Peyer's patch (tissue), 4 donors: ENCODE measurements at places on chromosomes 7 and 10. TPM values are rescaled to one million over a fixed set of nuclear protein-coding genes. Genes with fewer than 3 reads are reported as not detected.

UCMA gene
- not detected for total RNA-seq

SSC4D gene
- not detected for total RNA-seq

CALML5 gene
- not detected for total RNA-seq

UPK3BL1 gene
- 52.0 TPM for total RNA-seq

NOLC1 gene
- total RNA-seq, result 24.3 TPM

VGF gene
- not detected for total RNA-seq

SBDS gene
- 111 TPM for total RNA-seq

NOS3 gene
- total RNA-seq, result 1.2 TPM

MNX1 gene
- total RNA-seq, result 18.8 TPM

NDUFB8 gene
- 153 TPM for total RNA-seq

TCTN3 gene
- 5.0 TPM for total RNA-seq

DIP2C gene
- total RNA-seq, result 22.7 TPM

MOGAT3 gene
- total RNA-seq, result 195 TPM
